HCT116 (cell line): ENCODE measurements at places on chromosomes 5 and 9. TPM values are rescaled to one million over a fixed set of nuclear protein-coding genes. Genes with fewer than 3 reads are reported as not detected.

DNA sequence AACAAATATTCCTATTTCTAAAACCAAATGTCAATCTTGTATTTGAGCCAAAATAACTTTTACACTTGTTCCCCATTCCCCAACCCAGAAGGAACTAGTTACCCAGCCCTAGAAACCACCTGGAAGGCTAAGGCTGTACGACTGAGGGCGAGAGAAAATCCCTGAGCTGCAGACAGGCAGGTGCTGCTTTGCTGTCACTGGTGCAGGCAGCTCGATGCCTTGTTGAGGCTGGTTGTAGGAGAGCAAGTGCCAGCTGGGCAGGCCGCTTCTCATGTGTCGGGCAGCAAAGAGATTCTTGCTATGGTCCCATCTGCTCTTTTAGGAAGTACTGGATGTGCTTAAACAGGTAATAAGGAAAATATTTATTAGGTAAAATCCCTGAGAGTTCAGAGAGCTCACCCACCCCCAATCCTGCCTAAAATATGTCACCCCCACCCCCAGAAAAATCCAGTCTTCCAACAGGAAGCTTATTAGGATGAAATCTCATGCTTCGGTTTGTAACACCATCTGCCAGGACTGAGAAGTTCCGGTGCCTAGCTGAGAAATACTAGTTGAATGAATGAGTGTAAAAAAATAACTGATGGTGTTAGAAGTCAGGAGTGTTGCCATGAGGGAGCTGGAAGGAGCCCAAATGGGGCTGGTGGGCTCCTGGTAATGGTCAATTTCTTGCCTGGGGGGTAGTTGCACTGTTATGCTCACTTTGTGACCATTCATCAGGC, 91.1 kb upstream of the DMRT1 start:
- H3K27me3 ChIP-seq = no peaks in the 10 kb centered on the region
- no peak for DNase-seq
- no peak overlapping the region for H3K4me3 ChIP-seq
- no peaks in the 10 kb centered on the region for H3K36me3 ChIP-seq
- H3K4me1 ChIP-seq = peaks cover under 1% of the 10 kb centered on the region

DNA sequence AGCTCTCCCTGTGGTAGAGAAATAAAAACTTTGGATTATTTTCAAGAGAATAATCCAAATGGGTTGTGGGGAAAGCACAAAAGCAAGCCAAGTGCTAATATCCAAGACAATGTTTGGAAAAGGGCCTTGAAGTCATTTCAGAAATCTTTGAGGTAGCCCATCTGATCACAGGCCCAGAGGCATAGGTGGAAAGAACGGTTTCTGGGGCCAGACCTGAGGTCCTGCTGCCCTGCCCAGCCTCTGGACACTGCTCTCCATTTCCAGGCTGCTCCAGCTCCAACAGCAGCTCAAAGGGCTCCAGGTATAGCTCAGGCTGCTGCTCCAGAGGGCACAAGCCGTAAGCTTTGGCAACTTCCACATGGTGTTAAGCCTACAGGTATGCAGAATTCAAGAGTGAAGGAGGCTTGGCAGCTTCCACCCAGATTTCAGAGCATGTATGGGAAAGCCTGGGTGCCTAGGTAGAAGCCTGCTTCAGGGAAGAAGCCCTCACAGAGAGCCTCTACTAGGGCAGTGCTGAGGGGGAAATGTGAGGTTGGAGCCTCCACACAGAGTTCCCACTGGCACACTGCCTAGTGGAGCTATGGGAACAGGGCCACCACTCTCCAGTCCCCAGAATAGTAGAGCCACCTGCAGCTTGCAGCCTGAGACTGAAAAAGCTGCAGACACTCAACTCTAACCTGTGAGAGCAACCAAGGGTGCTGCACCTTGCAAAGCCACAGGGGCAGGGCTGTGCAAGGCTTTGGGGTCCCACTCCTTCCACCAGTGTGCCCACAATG, 133.1 kb downstream of the PIK3R1 start:
- H3K27ac ChIP-seq = no peak overlapping the region
- H3K4me3 ChIP-seq = no peak overlapping the region

DNA sequence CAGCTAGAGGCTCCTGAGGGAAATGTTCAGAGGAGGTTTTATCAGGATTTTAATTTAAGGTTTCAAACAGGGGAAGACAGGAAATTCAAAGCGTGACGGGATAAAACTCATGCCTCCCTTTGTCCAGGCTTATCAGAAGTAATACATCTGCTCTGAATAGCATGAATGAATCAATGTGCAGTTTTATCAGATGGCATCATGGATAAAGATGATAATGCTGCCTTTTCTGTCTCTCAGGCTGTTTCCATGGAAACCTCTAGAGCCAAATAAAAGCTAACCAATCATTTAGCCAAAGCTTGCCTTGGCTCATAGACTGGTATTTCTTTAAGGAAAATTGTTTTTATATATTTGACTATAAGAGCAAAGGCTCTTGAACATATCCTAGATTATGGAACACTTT, 16.4 kb downstream of the MFAP3 start:
- no peak overlapping the region for H3K27ac ChIP-seq
- H3K27me3 ChIP-seq = no peaks in the 10 kb centered on the region; the same call in 1 of the 2 replicates
- peaks cover 14% of the 10 kb centered on the region for H3K4me1 ChIP-seq
- no peaks in the 10 kb centered on the region for H3K36me3 ChIP-seq
- DNase-seq = no peak

GRCh38 chr9:87567983-87568382, 70.3 kb downstream of the DAPK1 start:
- H3K4me3 ChIP-seq = no peak overlapping the region
- DNase-seq = no peak

The CA9 gene
- 8.5 TPM for total RNA-seq

GRCh38 chr9:88628114-88628513, 93.1 kb downstream of the NXNL2 start:
- H3K27ac ChIP-seq = no peak overlapping the region
- DNase-seq = no peak
- H3K27me3 ChIP-seq = no peaks in the 10 kb centered on the region
- no peak overlapping the region for H3K4me3 ChIP-seq
- H3K4me1 ChIP-seq = no peaks in the 10 kb centered on the region

The MAMDC2 gene
- total RNA-seq = 1.2 TPM
